NCI-H1105 treated with DMSO at 0.1 percent for 48 hours (cell line): ENCODE measurements at places on chromosomes 7 and 10.
A peak's percentile ranks its signal among the peaks of the same experiment; 100 is the strongest.

- DNase-seq, result no peak
Measured at GRCh38 chr10:23523251-23523650, 84.4 kb downstream of the OTUD1 start.

DNA sequence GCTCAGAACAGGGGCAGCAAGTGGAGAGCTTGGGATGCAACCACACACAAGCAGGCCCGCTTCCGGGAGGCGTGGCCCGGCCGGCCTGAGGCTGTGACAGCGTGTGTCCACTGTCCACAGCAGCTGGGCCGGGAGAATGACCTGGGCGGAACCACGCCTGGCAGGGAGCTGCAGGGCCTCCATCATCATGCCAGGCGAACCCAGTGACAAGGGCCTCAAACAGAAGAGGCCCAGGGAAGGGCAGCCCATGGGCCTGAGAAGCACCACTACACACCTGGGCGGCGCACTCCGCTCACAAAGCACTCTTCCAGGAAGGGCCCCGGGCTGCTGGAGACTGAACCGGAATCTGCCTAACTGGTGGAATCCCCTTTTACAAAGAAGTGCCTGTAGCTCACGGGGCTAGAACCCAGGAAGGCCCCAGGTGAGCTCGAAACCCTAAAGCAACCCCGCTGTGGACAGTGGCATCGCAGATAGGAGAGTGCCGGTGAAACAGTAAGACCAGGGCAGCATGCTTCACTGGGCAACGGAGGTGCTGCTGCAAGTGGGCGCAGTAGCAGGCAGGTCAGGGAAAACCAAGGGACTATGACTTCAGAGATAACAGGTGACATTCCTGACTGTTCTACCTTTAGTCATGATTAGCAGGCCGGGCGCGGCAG, 66.0 kb downstream of the MAD1L1 start:
- no peak for DNase-seq

GRCh38 chr7:124399941-124400340, 365.7 kb downstream of the GPR37 start:
- no peak for DNase-seq

- DNase-seq, result no peak
Measured at GRCh38 chr7:135538376-135538775, 19.3 kb upstream of the NUP205 start.

DNA sequence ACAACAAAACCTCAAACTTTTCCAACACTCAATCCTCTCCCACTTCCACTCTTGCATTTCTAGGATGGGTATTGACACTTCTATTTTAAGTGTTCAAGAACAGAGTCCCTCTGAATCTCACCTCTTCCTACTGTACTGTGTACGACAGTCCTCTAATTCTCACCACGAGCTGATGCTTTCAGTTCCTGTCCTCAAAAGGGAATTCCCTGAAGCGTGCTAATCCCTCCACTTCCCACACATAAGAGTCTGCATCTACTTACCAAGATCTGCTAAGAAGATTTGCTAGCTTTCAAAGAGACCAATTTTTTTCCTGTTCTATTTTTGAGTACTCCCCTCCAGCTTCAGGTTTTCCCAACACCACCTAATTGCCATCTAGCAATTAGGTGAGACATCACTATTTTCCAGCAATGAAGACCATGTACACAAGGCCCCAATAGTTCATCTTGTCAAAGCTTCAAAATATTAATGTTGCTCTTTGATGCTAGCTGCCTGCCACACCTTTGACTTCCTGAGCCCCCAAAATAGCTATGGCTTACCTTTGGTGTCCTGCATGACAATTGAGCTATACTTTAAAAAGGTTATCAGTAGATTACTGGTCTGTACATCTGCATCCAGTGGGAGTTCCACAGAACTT, 54.4 kb downstream of the ARMH3 start:
- DNase-seq, result no peak

DNA sequence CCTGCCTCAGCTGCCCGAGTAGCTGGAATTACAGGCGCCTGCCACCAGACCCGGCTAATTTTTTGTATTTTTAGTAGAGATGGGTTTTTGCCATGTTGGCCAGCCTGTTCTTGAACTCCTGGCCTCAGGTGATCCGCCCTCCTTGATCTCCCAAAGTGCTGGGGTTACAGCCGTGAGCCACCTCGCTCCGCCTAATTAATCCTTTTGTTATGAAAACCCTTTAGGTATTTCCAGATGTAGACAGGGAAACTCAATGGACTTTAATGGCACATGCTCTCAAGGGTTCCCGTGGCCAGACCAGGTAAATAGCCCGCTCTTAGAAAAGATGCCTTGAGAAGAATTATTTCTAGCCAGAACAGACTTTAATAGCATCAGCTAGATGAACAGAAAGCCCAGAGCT, 19.7 kb upstream of the EXOC4 start:
- DNase-seq, result no peak

GRCh38 chr10:11237571-11237970, 219.9 kb downstream of the CELF2 start:
- no peak for DNase-seq

- DNase-seq, result no peak
Measured at GRCh38 chr7:133529861-133530260, 277.0 kb downstream of the EXOC4 start.

DNA sequence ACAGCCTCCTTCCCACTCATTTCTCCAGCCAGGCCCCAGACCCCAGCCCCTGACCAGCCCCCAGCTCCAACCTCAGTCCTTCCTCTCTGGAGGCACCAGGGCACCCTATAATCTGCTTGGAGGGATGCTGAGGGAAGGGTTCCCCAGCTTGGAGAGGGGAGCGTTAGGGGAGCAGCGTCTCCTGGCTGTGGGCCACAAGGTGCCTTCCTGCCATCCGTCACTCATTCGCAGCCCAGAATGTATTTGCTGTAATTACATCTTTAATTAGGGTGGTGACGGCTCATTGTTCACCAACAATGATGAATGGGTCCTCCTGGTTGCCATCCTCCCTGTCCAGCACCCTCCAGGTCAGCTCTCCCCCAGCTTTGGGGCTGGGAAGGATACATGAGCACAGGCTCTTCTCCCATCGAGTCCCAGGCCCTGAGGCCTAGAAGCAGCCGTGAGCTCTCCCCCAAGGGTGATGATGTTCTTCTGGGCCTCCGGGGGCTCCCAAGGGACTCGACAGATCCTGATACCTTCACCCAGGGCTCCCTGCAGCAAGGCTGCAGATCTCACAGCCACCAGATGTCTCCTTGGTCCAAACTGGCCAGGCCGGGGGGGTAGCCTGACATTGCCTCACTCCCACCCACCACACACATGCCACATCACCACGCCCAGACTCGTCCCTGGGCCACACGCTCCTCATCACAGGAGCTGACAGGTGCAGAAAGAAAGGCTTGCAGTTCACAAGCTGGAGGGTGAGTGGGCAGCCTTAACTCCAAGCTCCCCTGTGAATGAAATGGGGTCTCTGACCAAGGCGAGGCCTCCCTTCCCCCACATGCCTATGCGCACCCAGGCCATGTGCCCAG, 26.8 kb downstream of the POLL start:
- peak; percentile 21 for DNase-seq

- no peak for DNase-seq
Measured at GRCh38 chr7:17580141-17580540, 281.7 kb downstream of the AHR start.

DNA sequence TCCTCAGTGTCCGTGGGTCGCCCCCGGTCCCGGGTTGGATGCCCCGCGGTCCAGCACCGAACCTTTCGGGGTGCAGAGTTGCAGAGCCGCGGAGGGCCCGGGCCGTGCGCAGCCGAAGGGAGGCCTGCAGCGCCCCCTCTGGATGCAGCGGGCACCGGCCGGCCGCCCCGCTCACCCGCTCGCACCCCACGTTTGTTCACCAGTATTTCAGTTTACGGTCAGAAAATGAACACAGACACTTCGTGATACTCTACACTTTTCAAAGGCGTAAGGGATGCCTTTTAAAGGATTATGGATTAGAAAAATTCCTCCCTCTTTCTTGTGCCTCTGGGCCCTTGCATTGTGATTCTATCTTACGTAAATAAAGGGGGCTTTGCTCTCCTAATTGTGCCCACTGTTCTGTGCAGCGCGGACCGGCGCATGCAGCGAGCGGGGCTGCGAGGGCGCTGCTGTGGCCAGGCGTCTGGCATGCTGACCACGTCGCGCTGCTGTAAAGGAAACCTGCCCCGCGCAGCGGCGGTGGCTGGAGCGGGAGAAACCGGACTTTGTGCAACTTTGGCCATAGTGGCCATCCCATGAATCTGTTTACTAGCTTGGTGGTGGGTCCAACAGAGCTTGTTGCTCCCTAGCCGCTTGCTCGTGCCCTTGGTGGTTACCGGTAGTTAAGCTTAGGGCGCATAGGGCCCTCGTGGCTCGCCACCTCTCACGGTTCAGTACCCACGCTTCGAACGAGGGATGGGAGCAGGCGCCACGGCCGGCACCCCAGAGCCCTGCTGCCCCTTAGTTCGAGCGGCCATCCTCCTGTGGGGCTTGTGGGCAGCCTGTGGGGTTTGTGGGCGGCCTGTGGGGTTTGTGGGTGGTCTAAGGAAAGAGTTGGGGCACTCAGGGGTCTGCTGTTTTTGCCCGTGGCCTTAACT, 739 bp upstream of the MEST start:
- DNase-seq, result peak; percentile 61

GRCh38 chr10:100104300-100104699, 22.6 kb upstream of the CPN1 start:
- no peak for DNase-seq

GRCh38 chr10:96996275-96996965, 164.3 kb downstream of the LCOR start:
- DNase-seq, result no peak

GRCh38 chr10:24383681-24384106, 174.8 kb downstream of the KIAA1217 start:
- peak; percentile 51 for DNase-seq

DNA sequence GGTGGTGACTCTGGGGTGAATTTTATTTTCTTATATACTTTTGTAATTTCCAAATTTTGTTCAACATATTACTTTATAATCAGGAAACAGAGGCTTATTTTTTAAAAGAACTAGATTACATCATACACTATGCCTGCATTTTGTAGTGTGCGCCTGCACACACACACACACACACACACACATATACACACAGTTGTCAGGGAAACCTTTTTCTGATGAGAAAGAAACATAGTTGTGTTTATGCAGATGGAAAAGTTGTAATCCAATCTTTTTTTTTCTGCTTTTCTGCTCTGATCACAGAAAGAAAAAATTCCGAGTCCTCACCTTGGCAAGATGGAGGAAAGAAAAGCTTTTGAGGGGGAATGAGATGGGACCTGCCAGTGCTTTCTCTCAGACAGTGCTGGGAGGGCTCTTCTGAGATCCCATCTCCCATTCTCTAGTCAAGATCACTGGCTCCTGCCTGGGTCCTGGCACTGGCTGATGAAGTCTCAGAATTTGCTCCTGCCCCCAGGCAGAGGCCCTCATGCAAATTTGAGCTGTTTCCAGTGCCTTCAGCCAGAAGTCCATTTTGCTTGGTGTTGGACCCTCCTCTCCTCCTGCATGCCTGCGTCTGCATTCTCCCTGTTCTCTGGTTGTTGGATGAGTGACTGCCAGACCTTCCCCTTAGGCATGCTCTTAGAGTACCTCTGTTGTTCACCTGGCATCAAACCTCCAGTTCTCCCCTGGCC, 59.7 kb downstream of the TLL2 start:
- no peak for DNase-seq

- DNase-seq, result peak; percentile 23
Measured at GRCh38 chr7:30595436-30596013, 847 bp downstream of the GARS1 start.

GRCh38 chr10:50398823-50399222, 147.5 kb upstream of the ASAH2 start:
- no peak for DNase-seq

DNA sequence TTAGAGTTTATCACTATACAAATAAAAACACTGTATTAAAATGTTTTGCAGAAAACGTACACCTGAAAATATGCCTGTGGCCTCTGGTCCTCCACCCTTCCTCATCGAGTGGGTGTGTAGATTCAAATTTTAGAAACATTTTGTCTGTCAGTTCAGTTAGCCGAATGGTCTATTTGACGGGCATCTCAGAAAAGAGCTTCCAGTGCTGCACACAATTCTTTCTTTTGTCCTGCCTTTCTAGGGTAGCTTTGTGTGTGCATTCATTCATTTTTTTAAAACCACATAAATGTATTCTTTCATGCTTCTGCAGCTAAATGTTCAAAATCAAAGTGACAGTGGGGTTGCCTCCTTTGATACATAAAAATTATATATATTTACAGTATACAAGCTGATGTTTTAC, 46.8 kb downstream of the GNAI1 start:
- DNase-seq, result no peak

- peak; percentile 80 for DNase-seq
Measured at GRCh38 chr10:118990326-118990725, 39.2 kb upstream of the NANOS1 start.

DNA sequence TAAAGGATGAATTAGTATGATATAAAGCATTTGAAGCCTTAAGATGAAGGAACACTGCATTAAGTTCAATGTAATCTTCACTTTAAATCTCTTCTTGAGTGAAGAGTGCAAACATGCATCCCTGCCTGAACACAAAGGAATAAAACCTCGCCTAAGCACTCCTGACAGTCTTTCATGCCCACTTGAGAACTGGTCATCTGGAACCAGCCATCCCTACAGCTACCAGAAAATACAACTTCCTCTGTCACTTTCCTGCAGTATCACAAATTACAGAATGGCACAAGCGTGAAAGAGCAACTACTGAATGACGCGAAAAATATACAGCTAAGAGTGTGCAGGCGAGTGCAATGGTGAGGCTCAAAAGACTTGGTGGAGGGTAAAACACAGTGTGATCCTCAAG, 1079.9 kb downstream of the CNTNAP2 start:
- peak; percentile 68 for DNase-seq

DNA sequence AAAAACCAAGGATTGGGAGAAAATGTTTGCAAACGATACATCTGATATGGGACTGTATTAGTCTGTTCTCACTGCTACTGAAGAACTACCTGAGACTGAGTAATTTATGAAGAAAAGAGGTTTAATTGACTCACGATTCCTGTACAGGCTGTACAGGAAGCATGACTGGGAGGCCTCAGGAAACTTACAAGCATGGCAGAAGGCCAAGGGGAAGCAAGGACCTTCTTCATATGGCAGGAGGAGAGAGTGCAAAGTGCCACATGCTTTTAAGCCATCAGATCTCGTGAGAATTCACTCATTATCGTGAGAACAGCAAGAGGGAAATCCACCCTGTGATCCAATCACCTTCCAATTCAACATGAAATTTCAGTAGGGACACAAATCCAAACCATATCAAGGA, 11.0 kb downstream of the ZNF713 start:
- DNase-seq, result no peak

- no peak for DNase-seq
Measured at GRCh38 chr10:44411251-44411650, 26.4 kb upstream of the CXCL12 start.

DNA sequence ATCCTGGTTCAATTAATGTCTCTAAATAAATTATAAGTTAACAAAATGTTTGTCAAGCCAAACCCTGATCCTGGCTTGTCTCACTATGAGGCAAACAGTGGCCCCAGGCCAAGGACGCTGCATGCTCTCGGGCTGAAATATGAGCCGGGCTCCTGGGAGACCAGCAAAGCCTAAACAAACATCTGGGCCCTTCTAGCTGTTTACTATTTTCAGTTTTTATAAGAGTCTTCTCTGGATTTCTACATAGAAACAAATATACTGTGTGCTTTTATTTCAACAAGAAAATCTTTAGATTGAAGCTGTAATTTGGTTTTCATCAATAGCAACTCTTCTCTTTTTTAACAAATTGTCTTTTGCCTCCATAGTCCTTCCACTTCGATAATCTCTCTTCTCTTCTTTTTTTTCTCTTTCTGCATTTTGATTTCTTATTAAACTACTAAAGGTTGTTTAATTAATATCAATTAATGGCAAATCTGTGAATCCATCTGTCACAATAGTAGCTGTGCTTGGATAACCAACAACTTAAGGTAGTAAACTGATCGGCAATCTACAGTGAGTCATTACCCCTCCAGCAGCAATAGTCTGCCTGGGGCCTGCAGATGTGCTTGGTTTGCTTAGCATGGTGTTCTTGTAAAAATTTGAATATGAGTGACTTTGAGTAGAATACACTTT, 83.3 kb upstream of the DNAJC1 start:
- DNase-seq, result peak; percentile 65
